ENCODE measurements at places on chromosomes 11 and 22. TPM values are rescaled to one million over a fixed set of nuclear protein-coding genes. Genes with fewer than 3 reads are reported as not detected.
A peak's percentile ranks its signal among the peaks of the same experiment; 100 is the strongest.

TBX1 gene
- total RNA-seq, result 2.1 TPM

HEPN1 gene
- total RNA-seq, result not detected

CECR2 gene
- 1.3 TPM for total RNA-seq

PGA4 gene
- total RNA-seq, result not detected

KRTAP5-7 gene
- total RNA-seq, result not detected

OR56A5 gene
- not detected for total RNA-seq

IL18 gene
- 6.7 TPM for total RNA-seq

PRR33 gene
- total RNA-seq, result not detected

OR52A1 gene
- total RNA-seq, result not detected

- no peak for DNase-seq
- H3K4me1 ChIP-seq, result peaks cover 57% of the 10 kb centered on the region
- H3K27ac ChIP-seq, result peak overlapping the region; percentile 98
- no peaks in the 10 kb centered on the region for H3K36me3 ChIP-seq
- peak overlapping the region; percentile 56 for H3K4me3 ChIP-seq
- no peaks in the 10 kb centered on the region for H3K27me3 ChIP-seq
Observed at GRCh38 chr11:65381716-65382032, 772 bp downstream of the SLC25A45 start.

GRCh38 chr11:110331626-110332025, 35.2 kb upstream of the RDX start:
- no peaks in the 10 kb centered on the region for H3K36me3 ChIP-seq
- DNase-seq, result no peak
- H3K4me1 ChIP-seq, result no peaks in the 10 kb centered on the region

DNA sequence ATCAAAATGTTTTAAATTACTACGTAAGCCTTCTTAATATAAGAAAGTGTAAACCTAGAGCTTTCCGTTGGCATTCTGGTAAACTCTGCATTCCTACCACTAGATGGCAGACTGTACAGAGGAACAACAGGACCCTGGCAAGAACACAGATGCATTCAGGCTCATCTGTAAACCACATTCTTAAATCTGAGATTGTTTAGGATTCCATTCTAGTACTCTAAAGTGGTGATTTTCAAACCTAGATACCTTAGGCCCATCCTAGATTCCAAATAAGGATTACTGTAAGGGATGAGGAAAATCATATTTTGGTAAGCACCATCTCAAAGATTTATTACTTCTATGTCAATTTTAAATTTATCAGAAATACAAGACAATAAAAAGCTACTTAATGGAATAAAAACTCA, 26.9 kb downstream of the PICALM start:
- DNase-seq, result no peak
- H3K36me3 ChIP-seq, result no peaks in the 10 kb centered on the region
- peaks cover 91% of the 10 kb centered on the region for H3K4me1 ChIP-seq
- H3K27me3 ChIP-seq, result no peaks in the 10 kb centered on the region
- peak overlapping the region; percentile 33 for H3K4me3 ChIP-seq

- H3K36me3 ChIP-seq, result no peaks in the 10 kb centered on the region
- peaks cover 24% of the 10 kb centered on the region for H3K4me1 ChIP-seq
- no peak for DNase-seq
Observed at GRCh38 chr22:19579115-19579811, 55.1 kb upstream of the CLDN5 start.

- H3K36me3 ChIP-seq, result no peaks in the 10 kb centered on the region
- no peak overlapping the region for H3K4me3 ChIP-seq
- no peaks in the 10 kb centered on the region for H3K27me3 ChIP-seq
- H3K27ac ChIP-seq, result no peak overlapping the region
Observed at GRCh38 chr11:134349802-134350355, 18.1 kb downstream of the GLB1L2 start.

DNA sequence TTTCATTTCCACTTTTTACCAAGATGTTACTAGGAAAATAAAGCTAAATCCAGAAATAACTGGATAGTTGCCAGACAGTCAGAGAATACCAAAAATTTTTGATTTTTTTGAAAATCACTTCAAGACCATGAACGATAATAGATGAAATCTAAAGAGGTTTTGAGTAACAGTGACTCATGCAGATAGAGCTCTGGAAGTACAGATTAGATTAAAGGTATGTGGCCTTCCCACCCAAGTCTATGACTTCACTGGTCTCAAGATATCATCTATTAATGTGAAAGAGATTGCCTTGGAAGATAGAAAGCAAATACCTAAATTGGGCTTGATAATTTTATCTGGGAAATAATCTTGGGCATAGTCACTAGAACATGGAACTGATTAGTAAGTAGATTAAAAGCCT, 415.9 kb downstream of the METTL15 start:
- DNase-seq, result no peak
- no peak overlapping the region for H3K4me3 ChIP-seq
- H3K4me1 ChIP-seq, result no peaks in the 10 kb centered on the region
- H3K27me3 ChIP-seq, result no peaks in the 10 kb centered on the region

- H3K4me3 ChIP-seq, result no peak overlapping the region
- no peaks in the 10 kb centered on the region for H3K27me3 ChIP-seq
- H3K4me1 ChIP-seq, result peaks cover 9% of the 10 kb centered on the region
Observed at GRCh38 chr11:121334973-121335710, 42.6 kb downstream of the SC5D start.

DNA sequence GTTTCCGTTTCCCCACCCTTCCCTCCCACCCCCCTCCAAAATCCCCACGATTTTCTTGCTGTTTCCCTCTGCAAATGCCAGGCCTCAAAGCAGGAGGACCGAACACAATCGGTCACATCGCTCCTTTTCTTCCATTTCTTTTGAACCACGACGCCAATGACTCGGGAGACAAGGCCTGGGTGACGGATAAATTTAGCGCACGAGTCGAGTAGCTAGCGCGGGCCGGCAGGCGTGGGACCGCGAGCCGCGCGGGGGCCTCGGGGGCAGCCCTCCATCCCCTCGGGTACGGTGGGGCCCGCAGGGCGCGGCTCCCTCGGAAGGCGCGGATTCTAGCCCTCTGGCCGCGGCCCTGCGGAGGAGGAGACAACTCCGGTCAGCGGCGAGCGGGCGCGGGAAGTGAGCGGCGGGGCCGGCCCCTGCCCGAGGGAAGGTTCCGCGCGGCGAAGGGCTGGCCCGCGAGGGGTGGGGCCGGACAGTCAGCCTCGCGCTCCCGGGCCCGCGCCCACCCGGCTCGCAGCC, 414 bp downstream of the JOSD1 start:
- peak overlapping the region; percentile 99 for H3K27ac ChIP-seq
- peak; percentile 92 for DNase-seq
- H3K27me3 ChIP-seq, result no peaks in the 10 kb centered on the region
- no peaks in the 10 kb centered on the region for H3K36me3 ChIP-seq
- H3K4me3 ChIP-seq, result peak overlapping the region; percentile 86

GRCh38 chr11:90594658-90595057, 371.8 kb upstream of the CHORDC1 start:
- H3K27me3 ChIP-seq, result no peaks in the 10 kb centered on the region
- no peak overlapping the region for H3K27ac ChIP-seq
- H3K36me3 ChIP-seq, result no peaks in the 10 kb centered on the region
- DNase-seq, result no peak
- no peak overlapping the region for H3K4me3 ChIP-seq

DNA sequence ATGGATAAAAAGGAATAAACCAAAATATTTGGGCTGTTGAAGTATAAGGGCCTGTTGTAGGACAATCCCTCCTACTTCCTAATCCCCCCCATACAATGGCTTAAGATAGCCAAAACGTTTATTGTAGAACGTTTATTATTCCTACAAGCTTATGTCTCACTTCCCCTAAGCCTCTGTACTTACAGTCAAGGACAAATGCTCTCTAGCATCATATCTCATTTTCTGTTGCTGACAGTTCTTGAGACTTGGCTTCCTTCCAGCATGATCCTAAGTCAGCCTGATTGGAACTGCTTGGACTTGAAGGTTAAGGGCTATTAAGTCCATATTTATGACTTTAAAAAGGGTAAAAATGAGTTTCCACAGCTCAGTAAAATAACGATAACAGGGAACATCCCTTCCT, 8.8 kb downstream of the MISFA start:
- no peak overlapping the region for H3K4me3 ChIP-seq
- H3K36me3 ChIP-seq, result peaks cover 7% of the 10 kb centered on the region
- H3K27me3 ChIP-seq, result no peaks in the 10 kb centered on the region
- peaks cover 4% of the 10 kb centered on the region for H3K4me1 ChIP-seq

DNA sequence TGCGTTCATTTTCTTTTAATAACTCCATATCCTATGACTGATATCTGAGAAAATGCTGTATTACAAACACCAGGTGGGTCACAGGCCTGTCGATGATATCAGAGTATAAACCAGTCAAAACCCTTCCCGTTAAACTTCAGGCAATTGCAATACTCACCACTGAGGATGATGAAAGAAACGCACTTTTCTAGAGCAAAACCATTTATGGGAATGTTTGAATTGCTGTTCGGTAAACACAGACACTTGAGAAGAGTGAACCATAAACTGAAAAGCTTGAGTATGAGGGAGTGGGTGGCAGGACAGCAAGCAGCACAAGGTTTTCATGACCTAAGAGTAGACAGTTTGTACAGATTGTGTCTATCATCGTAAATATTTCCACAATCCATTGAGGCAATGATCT, 139.8 kb upstream of the CEP126 start:
- H3K4me3 ChIP-seq, result no peak overlapping the region
- no peak overlapping the region for H3K27ac ChIP-seq
- H3K36me3 ChIP-seq, result no peaks in the 10 kb centered on the region
- DNase-seq, result no peak
- no peaks in the 10 kb centered on the region for H3K4me1 ChIP-seq
- no peaks in the 10 kb centered on the region for H3K27me3 ChIP-seq

- no peak overlapping the region for H3K4me3 ChIP-seq
- no peaks in the 10 kb centered on the region for H3K36me3 ChIP-seq
- H3K27me3 ChIP-seq, result peaks cover 5% of the 10 kb centered on the region
- no peak overlapping the region for H3K27ac ChIP-seq
Observed at GRCh38 chr22:32237906-32238305, 17.2 kb downstream of the SLC5A4 start.

DNA sequence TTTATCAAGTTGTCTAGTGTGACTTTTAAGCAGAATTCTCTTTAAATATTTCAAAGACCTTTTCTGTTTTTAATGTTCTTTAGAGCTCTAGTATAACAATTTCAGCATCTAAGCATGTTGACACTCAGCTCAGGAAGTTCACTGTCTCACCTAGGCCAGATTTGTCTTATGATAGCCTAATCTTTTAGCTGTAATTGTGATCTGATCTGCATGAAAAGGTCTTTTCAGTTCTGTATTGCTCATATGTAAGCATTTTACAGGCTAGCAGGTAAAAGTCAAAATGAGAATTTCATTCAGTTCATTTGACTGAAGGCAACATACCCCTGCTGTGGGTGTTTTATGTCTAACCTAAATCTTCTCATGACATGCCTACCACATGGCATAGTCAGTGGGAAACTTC, 46.7 kb upstream of the SLC37A2 start:
- H3K36me3 ChIP-seq, result no peaks in the 10 kb centered on the region
- H3K27ac ChIP-seq, result no peak overlapping the region
- H3K4me3 ChIP-seq, result no peak overlapping the region
- no peak for DNase-seq
- no peaks in the 10 kb centered on the region for H3K4me1 ChIP-seq
- H3K27me3 ChIP-seq, result no peaks in the 10 kb centered on the region
